ENCODE measurements at places on chromosomes 12 and 14.

- DNase-seq, result no peak
Observed at GRCh38 chr14:43900173-43900655, 606.9 kb downstream of the FSCB start.

DNA sequence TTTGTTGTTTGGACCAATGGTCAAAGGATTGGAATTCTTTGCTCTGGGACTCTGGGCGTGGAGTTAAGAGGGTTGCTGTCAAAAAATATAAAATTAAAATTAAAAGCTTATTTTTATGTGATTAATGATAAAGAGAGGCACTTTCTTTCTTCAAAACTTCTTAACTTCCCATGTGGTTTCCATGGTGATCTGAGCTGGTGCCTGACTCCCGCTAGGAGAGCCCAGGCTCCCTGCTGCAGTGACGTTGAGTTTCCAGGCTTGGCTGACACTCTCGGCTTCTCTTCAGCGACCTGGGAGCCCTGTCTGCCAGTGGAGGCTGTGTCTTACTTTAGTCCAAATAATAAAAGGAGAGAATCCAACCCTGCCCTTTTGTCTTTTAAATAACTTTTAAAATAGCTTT is 84.4 kb downstream of the GALC start:
- DNase-seq, result no peak

GRCh38 chr14:64119500-64119899 is 174.7 kb downstream of the ESR2 start:
- no peak for DNase-seq

GRCh38 chr14:101243587-101244338 is 317.5 kb upstream of the DIO3 start:
- no peak for DNase-seq

DNA sequence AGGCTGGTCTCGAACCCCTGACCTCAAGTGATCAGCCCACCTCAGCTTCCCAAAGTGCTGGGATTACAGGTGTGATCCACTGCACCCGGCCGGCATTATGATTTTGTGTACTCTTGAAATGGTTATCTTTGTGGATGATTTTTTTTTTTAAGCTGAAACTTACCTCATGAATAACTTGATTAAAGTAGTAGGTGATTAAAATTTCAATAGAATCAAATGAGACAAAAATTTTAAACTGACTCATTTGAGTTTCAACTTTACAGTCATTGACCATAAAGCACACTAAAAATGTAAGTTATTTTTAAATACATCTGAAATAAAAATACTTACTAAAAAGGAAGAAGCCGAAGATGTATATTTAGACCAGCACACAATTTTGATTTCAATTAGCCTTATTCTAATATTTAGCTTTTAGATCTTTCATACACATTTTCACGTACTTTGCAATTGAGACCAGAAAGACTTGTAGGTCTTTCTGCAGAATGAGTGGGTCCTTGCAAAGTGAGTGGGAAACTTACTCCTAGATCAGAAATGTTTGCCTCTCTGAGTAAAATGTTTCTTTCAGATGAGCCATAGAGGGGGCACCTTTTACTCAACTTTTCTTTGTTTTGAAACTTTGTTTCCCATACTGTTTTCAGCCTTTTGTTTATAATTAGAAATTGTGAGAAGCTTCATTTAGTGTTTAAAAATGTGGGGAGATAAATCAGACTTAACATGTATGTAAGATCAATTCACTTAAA is 34.2 kb downstream of the TMPO start:
- DNase-seq, result no peak

Measured in activated CD4-positive, alpha-beta T cell treated with anti-CD3 and anti-CD28 coated beads for 1 hour (primary cell).